ENCODE measurements at places on chromosomes 12 and 14.

GRCh38 chr12:93174473-93174872 lies 203.3 kb upstream of the NUDT4 start:
- DNase-seq, result no peak

GRCh38 chr14:50070840-50071548 lies 45.4 kb downstream of the VCPKMT start:
- no peak for DNase-seq

DNA sequence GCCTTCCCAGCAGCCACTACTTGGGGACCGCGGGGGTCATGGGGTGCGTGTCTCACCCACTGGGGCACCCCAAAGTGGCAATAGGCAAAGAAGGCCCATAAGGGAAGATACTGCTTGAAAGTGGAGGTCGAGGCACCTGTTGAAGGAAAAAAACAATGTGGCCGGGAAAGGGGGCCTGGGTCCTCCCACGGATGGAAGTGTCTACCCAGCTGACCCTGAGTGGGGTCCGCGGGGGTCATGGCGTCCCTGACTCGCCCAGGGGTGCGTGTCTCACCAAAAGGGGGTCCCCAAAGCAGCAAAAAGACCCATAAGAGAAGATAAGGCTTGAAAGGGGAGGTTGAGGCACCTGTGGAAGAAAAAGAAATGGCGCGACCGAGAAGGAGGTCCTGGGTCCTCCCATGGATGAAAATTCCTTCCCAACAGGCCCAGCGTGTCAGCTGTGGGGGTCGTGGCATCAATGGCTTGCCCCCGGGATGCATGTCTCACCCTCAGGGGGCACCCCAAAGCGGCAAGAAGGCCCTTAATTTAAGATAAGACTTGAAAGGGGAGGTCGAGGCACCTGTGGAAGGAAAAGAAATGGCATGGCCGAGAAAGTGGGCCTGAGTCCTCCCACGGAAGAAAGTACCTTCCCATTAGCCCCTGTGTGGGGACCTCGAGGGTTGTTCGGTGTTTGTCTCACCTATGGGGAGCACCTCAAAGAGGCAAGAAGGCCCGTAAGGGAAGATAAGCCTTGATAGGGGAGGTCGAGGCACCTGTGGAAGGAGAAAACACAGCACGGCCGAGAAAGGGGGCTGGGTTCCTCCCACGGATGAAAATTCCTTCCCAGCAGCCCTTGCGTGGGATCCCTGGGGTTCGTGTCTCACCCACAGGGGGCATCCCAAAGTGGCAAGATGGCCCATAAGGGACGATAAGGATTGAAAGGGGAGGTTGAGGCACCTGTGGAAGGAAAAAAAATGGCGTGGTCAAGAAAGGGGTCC lies 266.0 kb downstream of the ALG10 start:
- no peak for DNase-seq

- no peak for DNase-seq
Observed at GRCh38 chr12:77723308-77723707, 107.4 kb upstream of the NAV3 start.

DNA sequence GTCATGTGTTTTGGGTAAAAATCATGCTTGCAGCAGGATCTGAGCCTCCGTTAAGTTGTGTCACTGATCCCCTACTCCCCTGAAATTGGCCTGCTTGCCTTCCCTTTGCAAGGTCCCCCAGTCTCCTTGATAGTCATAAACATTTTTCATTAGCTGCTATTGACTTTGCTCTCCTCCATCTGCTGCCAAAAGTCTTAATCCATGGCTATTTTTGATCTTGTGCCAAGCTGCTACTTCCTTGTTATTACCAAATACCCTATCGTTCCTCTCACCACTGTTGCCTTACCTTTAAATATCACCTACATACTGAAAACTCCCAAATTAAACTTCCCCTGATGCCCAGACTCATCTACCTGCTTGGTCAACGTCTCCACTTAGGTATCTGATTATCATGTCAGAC lies 148.3 kb downstream of the PHLDA1 start:
- no peak for DNase-seq

DNA sequence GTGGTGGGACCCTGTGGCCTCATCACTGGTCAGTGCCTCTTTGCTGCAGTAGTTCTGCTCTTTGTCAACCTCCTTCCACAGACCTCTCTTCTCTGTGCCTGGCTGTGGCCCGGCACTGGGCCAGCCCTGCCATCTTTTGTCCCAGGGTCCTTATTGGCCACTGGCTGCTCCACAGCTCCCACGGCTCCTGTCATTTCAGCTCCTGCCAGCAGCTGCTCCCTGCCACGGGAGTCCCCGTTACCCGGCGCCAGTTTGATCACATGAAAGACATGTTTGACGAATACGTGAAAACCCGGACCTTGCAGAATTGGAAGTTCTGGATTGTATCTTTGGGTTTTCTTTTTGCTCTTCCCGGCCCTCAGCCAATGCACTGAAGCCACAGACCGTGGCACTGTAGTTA lies 35.4 kb downstream of the IL31 start:
- no peak for DNase-seq

- no peak for DNase-seq
Observed at GRCh38 chr14:99574099-99574880, 29.7 kb downstream of the CCDC85C start.

DNA sequence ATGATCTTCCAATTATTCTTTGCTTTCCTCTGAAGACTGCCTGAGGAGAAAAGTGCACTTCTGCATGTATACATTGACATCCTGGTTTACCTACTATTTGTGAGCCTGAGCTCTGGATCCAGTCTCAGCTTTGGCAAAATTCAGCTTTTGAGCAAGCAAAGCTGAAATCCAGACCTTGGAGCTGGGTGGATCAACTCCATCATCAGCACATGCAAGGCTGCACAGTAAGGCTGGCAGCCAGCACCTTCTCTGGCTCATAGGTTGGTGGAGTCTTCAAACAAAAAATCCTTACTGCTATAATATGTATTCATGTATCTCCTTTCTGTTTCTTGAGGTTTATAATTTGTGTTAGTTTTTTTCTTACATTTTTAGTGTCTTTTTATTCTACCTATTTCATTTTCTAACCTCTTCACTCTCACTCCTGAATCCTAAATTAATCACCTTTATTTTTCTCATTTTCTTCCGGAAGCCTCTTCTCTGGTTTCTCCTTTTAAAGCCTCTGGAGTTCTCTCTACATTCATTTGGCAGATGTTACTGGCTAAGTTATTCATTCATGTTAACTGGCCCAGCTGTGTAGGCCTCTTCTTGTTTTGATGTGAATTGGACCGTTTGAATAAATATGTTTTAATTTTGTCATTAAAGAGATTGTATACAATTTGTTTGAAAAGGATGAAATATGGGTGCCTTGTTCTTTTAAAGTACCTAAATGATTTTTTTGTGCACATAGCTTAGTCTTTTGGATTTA lies 224.8 kb downstream of the DACT1 start:
- DNase-seq, result no peak

- no peak for DNase-seq
Observed at GRCh38 chr12:53299101-53299453, 418 bp upstream of the MYG1 start.

DNA sequence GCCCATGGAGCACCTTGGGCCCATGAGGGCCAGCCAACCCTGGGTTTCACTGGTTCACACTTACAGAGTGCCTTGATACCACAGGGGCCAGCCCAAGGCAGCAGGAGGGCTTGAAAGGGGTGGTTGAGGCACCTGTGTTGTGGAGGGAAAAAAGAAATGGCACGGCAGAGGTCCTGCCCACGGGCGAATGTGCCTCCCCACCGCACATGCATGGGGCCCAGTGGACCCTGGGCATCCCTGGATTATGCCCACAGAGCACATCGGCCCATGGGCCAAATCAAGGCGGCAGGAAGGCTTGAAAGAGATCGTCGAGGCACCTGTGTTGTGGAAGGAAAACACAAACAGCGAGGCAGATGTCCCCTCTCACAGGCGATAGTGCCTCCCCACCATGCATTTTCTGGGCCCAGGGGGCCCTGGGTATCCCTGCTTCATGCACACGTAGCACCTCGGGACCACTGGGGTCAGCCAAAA lies 378.1 kb downstream of the ALG10 start:
- DNase-seq, result no peak

GRCh38 chr12:21818627-21819026 lies 44.1 kb upstream of the KCNJ8 start:
- no peak for DNase-seq

- no peak for DNase-seq
Observed at GRCh38 chr12:45242180-45242579, 26.3 kb downstream of the ANO6 start.
